Activated CD8-positive, alpha-beta memory T cell treated with anti-CD3 and anti-CD28 coated beads, Interleukin-2, amount 10 ng/mL, durations not matched to agents 7 days and 5 days (primary cell): ENCODE measurements at places on chromosomes 16 and 17. TPM values are rescaled to one million over a fixed set of nuclear protein-coding genes. Genes with fewer than 3 reads are reported as not detected.

VWA3A gene
- 0.29 TPM for total RNA-seq

ENPP7 gene
- 0.23 TPM for total RNA-seq

DNA sequence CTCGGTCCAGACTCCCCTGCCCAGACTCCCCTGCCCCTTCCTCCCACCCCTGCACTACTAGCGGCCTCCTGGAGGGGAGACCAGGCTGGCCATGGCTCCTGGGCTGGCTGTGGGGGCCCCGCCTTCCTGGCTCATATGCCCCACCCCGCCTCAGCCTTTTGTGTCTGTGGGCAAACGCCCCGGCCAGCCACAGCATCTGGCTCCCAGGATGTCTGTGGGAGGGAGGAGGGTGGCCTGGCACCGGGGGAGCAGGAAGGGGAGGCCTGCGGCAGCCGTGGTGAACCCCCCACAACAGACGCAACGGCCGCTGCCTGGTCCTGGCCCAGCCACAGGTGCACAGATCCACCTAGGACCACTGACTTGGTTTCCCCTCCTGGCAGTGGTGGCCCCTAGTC, 32.9 kb downstream of the BAHCC1 start:
- DNase-seq: no peak

DNA sequence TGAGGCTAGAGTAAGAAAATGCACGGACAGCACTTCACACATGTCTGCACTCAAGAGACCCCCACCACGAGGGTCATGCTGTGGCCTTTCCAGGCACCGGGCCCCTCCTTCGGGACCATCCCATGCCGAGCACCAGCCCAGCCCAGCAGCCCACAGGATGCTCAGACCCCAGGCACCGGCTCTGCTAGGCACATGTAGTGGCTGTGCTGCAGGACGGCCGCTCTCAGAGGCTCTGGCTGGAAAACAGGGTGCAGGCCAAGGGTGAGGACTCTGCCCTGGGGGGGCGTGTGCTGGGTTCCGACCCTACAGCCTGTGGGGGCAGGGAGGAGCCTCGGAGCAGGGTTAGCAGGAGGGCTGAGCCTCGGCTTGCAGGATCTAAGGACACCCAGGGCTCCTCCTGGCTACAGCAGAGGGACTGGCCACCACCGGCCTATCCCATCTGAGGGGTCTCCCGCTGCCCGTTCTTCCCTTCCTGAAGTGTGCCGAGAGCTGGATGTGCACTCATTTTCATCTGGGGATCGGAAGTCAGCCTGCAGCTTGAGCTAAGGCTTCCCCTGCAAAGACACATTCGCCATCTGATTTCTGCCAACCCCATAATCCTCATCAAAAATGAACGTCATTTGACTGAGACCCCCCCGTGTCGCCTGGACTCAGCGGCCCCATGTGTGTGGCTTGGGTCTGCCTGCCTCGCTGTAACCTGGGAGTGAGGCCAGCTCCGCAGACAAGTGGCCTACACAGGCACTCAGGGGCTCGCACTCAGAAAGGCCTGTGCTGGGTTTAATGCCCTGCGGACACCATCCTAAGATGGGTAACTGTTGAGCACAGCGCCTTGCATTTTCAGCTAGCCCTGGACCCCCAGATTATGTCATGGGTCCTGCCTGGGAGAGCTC, 293.1 kb upstream of the FOXF1 start:
- no peak for DNase-seq

MYO19 gene
- total RNA-seq: 161 TPM

DNA sequence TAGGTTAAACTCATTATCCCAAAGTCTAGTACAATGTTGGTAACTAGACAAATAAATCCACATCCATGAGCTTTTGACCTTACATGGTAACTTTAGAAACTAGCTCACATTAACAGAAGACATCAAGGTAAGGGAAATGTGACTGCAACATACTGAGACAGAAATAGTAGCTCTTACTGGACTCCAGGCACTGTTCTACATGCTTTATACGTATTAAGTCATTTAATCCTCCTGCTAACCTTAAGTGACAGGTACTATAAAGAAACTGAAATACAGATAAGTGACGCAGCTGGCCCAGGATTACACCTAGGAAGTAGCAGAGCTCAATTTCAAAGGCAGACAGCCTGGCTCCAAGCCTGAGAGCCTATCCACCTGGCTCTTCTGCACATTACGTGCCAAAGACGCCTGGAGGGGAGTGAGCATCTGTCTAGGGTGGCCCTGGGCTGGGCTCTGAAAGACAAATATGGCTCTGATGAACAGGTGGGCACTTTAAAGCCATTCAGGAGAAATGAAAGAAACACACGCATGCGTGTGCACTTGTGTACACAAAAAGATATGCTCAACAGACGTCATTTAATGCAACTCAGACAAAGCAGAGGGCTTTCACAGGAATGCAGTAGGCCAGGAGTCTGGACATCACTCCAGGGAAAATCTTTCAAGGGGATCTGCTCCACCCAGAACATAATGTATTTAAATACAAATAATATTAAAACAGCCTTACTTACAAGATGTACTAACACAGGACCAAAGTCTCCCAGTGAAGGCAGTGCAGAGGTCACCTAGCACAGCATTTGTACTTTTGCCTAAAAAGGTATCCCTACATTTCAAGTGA, 4.4 kb downstream of the ZC3H7A start:
- no peak for DNase-seq

SCARF1 gene
- 0.70 TPM for total RNA-seq

- peak; percentile 43 for DNase-seq
Observed at GRCh38 chr16:1651094-1651973, 26.7 kb upstream of the JPT2 start.

- DNase-seq: no peak
Observed at GRCh38 chr16:3073448-3073847, 8.0 kb downstream of the IL32 start.

RNF43 gene
- 0.52 TPM for total RNA-seq

DNA sequence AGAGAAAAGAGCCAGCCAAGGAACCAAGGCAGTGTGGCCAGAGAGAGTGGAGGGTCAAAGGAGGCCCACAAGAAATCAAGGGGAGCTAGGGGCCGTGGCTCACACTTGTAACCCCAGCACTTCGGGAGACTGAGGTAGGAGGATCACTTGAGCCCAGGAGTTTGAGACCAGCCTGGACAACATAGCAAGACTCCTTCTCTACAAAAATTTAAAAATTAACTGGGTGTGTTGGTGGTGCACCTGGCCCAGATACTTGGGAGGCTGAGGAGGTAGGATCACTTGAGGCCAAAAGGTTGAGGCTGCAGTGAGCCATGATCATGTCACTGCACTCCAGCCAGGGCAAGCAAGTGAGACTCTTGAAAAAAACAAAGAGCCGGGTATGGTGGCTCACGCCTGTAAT, 18.9 kb upstream of the TFAP4 start:
- no peak for DNase-seq

ERI2 gene
- 21.6 TPM for total RNA-seq

MLST8 gene
- total RNA-seq: 38.9 TPM

DNA sequence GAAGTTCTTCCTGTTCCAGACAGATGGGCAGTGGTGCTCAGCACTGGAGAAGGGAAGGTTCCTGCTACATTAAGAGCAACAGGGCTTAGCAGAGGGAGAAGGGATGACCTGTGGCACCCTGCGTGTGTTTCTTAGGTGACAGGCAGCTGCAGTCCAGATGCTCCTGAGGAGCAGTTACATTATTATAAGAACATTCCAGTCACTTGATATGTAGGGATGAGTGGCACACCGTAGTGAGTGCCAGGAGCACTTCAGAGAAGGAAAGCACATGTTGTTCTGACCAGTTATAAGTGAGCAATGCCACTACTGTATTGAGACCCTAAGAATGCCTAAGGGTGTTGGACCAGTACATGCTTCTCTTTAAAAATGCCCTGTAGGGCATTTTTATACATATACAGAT, 39.9 kb upstream of the MRC2 start:
- DNase-seq: no peak

COL1A1 gene
- total RNA-seq: 0.67 TPM

GRCh38 chr16:70750893-70751467, 50.0 kb downstream of the VAC14 start:
- DNase-seq: no peak

GRCh38 chr16:4801962-4802658, at the start of gene ROGDI:
Gene ROGDI (minus strand): TSS chr16:4802633. CDS start chr16:4802571, 62 bp downstream.
- peak; percentile 85 for DNase-seq

DNA sequence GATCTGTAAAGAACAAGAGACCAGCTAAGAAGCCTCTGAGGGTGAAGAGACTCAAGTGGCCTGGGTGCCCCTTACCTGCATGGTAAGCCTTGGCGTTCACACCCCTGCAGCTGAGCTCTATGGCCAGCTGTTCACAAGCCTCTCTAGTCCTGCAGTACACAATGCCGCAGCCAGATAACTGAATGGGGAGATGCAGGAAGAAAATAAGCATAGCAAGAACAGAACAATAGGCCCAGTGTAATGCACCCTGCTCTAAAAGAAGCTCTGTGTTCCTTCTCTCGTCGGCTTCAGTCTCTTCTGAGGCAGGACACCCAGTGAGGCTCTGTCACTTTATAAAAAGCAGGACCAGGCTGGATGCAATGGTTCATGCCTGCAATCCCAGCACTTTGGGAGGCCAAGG, 5.4 kb downstream of the RECQL5 start:
- no peak for DNase-seq

GRCh38 chr16:27425961-27426360, 24.0 kb downstream of the IL21R start:
- DNase-seq: no peak

GRCh38 chr16:52597772-52598483, 51.0 kb upstream of the TOX3 start:
- DNase-seq: no peak

CASKIN1 gene
- total RNA-seq: not detected

GRCh38 chr16:71969353-71969752, 30.8 kb downstream of the PKD1L3 start:
- DNase-seq: no peak

GRCh38 chr17:15883617-15884111, 61.3 kb upstream of the ADORA2B start:
- DNase-seq: no peak

DNA sequence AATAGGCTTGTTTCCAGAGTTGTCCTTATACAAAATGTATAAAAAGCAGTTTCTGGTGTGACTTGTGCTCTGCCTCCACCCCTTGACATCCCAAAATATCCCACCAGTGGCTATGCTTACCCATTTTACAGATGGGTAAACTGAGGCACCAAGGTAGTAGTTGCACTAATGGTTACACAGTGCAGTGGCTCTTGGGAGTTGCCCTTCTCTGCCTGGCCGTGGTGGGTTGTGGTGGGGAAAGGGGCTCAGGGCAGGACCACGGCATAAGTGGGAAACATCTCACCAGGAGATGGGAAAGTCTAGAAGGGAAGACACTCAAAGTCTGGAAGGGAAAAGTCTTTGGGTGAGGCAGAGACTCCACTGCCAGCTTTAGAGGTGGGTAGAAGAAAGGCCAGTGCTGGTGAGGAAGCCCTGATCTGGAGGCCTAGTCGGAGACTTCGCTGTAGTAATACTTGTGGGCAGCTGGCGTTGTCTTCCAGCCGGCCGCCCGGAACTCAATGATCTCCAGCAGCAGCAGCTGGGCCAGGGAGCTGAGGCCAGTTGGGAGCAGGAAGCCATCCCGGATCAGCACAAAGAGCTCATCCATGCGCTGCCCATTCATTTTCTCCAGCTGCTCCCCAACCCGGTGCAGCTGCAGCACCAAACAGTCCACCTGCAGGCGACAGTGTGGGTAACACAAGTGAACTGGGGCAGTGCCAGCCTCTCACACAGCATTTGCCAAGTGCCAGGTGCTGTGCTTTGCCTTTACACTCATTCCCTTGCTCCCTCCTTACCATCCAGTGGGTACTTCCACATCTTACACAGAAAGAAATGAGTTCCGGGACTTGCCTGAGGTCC, 4.5 kb downstream of the MIF4GD start:
- no peak for DNase-seq

KCNJ2 gene
- not detected for total RNA-seq

BCKDK gene
- 34.7 TPM for total RNA-seq

ZNF778 gene
- total RNA-seq: 8.1 TPM
